Stimulated activated CD4-positive, alpha-beta T cell treated with anti-CD3 and anti-CD28 coated beads, Interleukin-4, amount 100 ng/mL, for 4 hours (primary cell): ENCODE measurements at places on chromosomes 3 and 15.

DNA sequence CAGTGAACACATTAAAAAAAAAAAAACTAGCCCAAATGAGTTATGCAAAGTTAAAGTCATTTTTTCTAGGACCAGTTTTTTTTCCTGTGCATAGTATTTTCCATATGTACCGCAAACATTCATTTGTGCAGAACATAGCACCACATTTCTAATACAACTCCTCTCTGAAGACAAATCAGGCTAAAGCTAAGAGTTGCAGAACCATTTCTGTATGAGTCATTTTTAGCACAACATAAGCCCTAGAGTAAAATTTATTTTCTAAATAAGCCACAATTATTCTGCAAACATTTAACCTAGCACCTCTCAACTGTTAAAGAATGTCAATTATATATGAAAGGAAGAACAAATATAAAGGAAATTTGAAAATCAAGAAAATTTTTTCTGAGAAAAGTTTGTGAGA, 375.8 kb downstream of the TIGIT start:
- no peak for DNase-seq

DNA sequence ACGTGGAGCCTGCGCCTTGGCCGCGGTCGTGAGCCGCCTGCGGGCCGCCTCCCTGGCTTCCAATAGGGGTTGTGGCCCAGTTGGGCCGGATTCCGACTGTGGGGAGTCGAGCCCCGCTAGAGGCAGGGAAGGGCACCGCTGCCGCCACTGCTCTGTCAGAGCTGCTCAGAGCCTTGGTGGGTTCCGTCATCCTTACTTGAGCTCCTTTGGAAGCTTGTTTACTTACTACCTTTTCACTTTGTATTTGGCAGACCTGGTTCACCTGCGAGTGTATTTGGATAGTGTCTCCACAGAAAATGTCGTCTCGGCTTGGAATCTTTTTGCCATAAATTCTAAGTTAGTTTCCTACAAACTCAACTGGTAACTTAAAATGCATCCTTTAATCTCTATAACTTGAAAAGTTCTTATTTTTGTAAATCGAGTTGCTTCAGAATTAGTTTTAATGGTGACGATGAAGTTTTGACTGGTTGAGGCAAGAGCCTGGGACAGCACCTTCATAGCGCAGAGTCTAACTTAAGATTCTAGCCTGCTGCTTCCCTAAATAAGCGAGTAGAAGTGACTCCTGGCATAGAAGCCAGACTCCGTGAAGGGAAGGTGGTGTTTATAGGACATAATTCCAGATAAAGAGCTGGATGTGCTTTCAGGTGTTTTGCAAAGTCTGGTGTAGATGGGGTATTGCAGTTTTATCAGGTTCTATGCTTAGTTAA, 800 bp downstream of the DAG1 start:
- no peak for DNase-seq

GRCh38 chr15:66866656-66867055, 164.6 kb downstream of the SMAD6 start:
- DNase-seq, result no peak

- no peak for DNase-seq
Measured at GRCh38 chr3:15998911-15999310, 175.6 kb upstream of the GALNT15 start.

DNA sequence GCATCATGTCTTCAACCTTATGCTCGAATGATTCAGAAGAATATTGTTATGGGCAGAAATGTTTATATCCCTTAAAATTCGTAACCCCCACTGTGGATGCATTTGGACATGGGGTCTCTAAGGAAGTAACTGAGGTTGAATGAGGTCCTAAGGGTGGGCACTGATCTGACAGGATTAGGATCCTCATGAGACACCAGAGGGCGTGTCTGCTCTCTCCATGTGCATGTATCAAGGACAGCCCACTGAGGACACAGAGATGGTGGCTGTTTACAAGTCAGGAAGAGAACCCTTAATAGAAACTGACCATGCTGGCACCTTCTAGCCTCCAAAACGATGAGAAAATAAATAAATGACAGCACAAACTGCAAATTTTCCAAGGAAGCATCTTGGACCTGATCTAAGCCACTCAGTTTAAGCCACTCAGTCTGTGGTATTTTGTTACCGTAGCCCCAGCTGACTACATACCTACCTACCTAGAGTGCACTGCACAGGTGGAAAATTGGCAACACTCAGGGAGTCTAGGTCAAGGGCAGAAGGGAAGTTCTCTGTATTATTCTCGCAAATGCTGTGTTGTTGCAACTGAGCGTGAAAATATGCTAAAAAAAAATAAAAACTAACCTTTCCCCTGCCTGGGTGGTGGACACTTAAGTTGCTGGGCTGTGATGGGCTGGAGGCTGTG, 126.6 kb downstream of the TJP1 start:
- DNase-seq, result no peak

DNA sequence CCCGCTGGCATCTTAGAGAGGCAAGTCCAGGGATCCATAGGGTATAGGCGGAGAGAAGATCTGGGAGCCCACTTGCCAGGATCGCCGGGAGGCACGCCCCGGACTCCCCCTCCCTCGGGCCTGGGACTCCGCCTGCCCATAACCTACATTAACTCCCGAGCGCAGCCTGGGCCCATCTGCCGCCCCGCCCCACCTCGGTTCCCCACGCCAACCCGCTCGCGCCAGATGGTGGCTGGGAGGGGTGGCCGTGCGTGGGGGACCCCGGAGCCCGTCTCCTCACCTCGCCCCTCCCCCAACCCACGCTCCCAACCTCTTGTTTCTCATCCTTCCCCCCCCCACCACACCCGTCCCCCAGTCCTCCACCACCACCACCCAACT, 1.7 kb upstream of the DLL4 start:
- no peak for DNase-seq

GRCh38 chr15:61830536-61831330, 229.5 kb downstream of the VPS13C start:
- DNase-seq, result no peak

GRCh38 chr15:49830391-49830790, 209.5 kb downstream of the DTWD1 start:
- DNase-seq, result no peak

GRCh38 chr3:142287866-142288638, 62.7 kb upstream of the GK5 start:
- DNase-seq, result no peak

GRCh38 chr15:87648278-87648677, 608.3 kb downstream of the NTRK3 start:
- no peak for DNase-seq

DNA sequence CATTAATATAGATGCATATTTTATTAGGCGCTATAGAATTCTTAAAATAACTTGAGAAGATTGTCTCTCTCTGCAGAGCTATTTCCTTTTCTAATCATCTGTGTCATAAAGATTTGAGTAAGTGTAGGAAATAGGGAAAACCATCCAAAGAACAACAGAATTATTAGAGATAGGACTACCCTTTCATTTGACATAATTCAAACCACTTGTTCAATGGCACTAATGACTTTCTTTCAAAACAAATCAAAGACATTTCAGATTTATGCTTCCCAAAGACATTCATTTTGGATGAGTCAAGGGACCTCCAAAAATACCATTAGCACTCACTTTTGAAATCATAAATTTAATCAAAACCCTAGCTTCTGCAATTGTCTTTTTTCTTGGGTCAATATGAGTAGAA, 29.5 kb downstream of the PRICKLE2 start:
- DNase-seq, result no peak

DNA sequence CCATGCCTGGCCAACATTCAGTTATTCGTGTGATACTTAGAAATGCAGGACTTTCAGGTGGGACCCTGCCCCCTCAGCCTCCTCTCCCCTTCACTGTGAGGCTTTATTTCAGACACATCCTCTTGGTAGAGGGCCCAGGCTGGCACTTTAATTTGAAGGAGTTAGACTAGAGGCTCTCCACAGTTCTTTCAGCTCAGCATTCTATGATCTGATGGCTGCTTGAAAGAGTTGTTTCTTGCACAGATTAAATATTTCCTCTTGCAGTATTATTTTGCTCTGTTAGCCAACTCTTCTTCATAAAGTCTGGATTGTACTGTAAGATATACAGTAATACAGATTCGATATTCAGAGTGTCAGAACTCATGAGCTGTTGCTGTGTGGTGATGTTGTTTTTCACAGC, 35.1 kb downstream of the CTDSPL start:
- no peak for DNase-seq

GRCh38 chr3:191269289-191270085, 59.7 kb upstream of the CCDC50 start:
- no peak for DNase-seq

GRCh38 chr3:1987980-1988379, 110.7 kb upstream of the CNTN4 start:
- DNase-seq, result no peak

GRCh38 chr3:18114894-18115293, 310.2 kb downstream of the SATB1 start:
- no peak for DNase-seq

GRCh38 chr3:31114929-31115283, 220.4 kb upstream of the GADL1 start:
- DNase-seq, result no peak

GRCh38 chr15:74127954-74128784, 2.2 kb upstream of the ISLR2 start:
- DNase-seq, result no peak

DNA sequence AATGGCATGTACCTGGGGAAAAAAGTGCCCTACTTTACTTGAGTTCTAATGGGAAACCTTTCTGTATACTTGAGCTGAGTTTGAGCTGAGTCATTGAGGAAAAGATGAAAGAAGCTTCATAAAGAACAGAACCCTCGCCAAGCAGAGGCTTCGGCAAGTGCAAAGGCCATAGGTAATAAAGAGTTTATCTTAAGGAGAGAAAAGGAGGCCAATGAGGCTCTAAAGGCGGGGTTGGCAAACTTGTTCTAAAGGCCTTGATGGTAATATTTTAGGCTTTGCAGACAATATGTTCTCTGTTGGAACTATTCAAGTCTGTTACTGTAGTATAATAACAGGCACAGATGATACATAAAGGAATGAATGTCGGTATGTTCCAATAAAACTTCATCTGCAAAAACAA, 17.6 kb upstream of the TRAT1 start:
- DNase-seq, result no peak

GRCh38 chr3:62246094-62246493, 127.3 kb downstream of the FEZF2 start:
- no peak for DNase-seq

GRCh38 chr3:192373586-192373985, 353.8 kb downstream of the FGF12 start:
- no peak for DNase-seq

GRCh38 chr3:10561946-10562560, 56.7 kb upstream of the ATP2B2 start:
- DNase-seq, result no peak

- peak; percentile 48 for DNase-seq
Measured at GRCh38 chr3:98556164-98557130, 24.7 kb downstream of the GPR15 start.

DNA sequence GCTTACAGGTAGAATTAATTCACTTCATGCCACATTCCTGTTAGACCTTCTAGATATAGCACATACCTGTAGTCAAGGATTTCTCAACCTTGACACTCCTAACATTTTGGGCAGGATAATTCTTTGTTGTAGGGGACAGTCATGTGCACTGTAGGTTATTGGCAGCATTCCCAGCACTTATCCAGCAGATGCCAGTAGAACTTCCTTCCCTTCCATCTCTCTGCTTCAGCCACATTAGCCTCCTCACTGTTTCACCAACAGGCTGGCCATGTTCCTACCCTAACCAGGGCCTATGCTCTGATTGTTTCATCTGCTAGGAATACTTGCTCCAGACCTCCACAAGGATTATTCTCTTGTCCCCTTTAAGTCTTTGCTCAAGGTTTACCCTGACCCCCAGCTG, 68.0 kb upstream of the STAC start:
- DNase-seq, result no peak

DNA sequence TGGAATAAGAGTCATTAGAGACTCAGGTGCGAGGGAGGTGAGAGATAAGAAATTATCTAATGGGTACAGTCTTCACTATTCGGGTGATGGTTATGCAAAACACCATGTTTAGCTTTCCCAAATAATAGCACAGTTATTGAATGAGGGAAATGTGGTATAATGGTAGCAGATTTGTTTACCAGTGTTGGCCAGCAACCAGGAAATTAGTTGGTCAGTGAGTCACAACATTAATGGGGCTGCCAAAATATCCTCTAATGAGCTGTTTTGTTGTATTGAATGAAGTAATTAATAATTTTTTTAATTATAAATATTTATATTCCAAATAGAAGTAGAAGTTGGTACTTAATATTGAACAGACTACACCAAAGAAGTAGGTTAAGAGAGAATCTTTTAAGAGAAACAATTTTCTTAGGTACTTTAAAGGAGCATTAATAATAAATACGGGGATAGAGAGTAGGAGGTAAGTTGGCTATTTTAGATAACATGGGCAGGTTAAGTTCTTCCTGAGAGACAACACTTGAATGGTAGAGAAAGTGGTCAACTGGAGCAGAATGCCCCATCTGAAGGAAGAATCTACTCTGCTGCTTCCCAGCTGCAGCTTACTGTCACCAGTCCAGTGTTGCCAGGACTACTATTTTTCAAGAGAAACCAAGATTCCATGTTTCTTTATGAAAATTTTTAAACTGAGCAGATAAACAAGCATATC, 218.8 kb downstream of the UBE2E2 start:
- no peak for DNase-seq

DNA sequence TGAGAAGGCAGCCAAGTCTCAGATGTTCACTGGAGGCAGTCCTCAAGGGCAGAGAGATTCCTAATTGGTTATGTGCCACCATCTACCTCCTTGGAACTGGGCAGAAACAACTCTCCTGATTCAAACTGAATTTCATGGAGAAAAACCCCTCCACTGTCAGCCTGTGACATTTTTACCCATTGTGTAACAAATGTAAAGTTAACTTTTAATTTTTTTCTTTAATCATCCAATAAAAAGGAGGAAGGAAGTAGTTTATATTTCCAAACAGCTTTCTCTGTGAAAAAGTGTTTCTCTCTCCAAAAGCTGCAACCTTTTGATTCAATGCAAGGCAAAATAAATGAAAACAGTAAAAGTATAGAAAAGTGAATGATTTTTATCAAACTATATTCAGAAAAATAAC, 510 bp upstream of the COLQ start:
- no peak for DNase-seq

GRCh38 chr3:119631516-119631915, 28.9 kb downstream of the POPDC2 start:
- DNase-seq, result no peak

- no peak for DNase-seq
Measured at GRCh38 chr3:40504636-40505430, 1.0 kb upstream of the ZNF620 start.

GRCh38 chr15:69116391-69116790, 44.0 kb upstream of the GLCE start:
- DNase-seq, result no peak

DNA sequence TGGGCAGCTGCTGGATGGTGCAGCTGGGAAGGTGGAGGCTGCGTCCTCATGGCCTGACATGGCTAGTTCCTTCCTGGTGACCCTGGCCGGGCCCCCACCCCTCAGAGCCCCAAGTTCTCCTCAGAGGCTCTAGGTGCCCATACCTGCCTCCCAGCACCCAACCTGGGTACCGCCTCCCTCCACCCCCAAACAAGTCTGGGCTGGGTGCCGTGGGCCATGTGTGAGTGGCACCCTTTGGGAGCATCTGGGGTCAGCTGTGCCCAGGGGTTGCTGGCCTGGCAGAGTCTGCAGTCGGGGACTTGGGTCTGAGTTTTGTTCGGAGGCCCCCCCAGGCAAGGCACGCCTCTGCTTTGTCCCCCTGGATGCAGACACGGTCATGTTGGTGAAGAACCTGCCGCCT, 10.5 kb downstream of the PLXNA1 start:
- DNase-seq, result no peak
